Transverse colon (tissue), 4 donors: ENCODE measurements at places on chromosomes 6 and 20.

- DNase-seq = no peak
Observed at GRCh38 chr6:81938014-81938856, 185.8 kb upstream of the TENT5A start.

- no peak for DNase-seq
Observed at GRCh38 chr20:3922983-3923339, 33.8 kb downstream of the PANK2 start.

DNA sequence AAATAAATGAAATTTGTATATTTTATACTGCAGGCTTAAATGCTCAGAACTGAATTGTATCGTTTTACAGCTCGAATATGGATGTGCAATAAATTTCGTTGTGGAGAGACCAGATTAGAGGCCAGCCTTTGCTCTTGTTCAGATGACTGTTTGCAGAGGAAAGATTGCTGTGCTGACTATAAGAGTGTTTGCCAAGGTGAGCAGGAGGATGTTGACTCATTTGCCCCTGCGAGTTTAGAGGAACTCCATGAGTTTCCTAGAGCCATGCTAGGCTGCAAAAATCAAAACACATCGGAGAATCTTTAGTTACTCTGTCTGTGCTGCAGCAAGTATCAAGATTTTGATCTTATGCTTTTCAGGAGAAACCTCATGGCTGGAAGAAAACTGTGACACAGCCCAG is 15.4 kb downstream of the ENPP3 start:
- peak; percentile 57 for DNase-seq

- DNase-seq = no peak
Observed at GRCh38 chr6:162377735-162378134, 349.8 kb downstream of the PRKN start.
